ENCODE measurements at places on chromosomes 2 and 18.

- DNase-seq, result no peak
These were observed 8.8 kb upstream of the ATOH8 start for GRCh38 chr2:85744741-85745601.

DNA sequence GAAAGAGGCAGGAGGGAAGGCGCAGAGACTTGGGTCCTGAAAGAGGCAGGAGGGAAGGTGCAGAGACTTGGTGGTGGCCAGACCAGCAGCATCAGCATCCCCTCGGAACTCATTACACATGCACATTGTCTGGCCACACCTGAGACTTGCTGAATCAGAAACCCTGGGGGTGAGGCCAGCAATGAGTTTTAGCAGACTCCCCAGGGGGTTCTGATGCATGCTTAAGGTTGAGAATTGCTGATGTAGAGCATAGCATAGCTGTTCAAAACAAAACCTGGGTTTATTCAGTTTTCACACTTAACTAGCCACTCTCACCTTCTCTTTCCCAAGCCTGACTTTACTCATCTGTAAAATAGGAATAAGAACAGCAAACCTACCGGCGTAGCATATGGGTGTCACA, 122.9 kb downstream of the MRO start:
- DNase-seq, result no peak

- no peak for DNase-seq
These were observed 248.8 kb downstream of the PLCL1 start for GRCh38 chr2:198053148-198053547.

- DNase-seq, result no peak
These were observed 107.6 kb upstream of the OTOS start for GRCh38 chr2:240247868-240248720.

DNA sequence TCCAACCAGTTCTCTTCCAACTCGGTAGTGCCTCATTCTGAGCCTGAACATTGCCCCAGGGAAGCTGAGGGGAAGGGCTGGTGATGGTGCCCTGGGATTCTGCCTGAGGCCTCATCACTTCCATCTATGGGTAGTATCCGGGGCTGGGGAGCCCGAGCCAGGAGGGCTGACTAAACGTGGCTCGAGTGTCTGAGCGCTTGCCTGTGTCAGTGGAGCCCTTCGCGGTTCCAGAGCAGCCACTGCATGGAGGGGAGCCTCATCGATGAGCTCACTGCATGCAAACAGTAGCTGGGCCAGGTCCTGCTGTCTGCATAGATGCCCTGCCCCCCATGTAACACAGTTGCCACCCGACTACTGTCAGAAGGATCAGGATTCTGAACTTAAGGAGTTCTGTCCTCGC, 129.3 kb downstream of the GLI2 start:
- DNase-seq, result no peak

DNA sequence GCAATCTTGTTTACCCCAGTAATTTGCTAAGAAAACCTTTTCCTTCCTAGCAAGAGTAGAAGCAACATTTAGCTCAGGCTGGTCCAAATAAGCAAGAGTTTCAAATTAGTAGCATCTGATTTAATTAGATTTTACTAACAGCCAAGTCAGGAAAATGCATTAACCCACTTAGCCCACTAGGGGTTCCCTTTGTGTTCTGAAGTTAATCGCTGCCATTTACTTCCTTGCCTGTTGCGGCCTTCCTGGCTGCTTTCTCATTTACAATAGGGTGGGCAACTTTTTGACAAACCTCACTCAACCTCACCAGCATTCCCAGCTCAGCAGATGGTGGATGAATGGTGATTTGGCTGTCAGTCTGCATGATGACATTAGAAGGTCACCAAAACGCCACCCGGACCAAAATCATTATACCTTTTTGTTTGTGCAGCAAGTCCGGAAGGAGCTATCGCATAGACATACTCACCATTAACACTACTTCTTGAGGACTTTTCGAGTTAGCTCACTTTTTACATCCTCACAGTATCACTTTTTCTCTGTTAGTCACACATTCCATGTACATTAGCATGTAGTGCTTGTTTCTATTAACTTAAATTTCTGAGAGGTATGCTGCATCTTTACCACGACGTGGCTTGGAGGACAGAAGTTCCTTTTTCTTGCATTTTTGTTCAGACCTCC, 101.5 kb upstream of the SETBP1 start:
- DNase-seq, result peak; percentile 16

DNA sequence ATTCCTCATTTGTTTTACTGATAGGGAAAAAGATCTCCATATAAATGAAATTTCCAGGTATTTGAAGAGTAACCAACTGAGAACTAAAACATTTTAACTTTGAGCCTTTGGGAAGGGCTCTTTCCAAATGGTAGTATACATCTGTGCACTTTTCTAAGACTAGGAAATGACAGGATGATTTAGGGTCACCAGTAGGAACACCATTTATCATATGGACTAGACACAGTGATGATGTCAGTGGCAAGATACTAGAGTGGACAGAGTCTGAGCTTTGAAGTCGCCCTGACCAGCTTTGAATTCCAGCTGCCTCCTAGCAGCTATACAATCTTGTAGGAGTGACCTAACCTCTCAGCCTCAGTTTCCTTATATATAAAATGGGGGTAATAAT, 56.4 kb downstream of the E2F6 start:
- no peak for DNase-seq
